ENCODE measurements at places on chromosomes 12 and 14.

- DNase-seq, result no peak
Observed at GRCh38 chr12:638953-639557, 24.2 kb downstream of the NINJ2 start.

- DNase-seq, result no peak
Observed at GRCh38 chr14:26286081-26286912, 311.5 kb downstream of the NOVA1 start.

DNA sequence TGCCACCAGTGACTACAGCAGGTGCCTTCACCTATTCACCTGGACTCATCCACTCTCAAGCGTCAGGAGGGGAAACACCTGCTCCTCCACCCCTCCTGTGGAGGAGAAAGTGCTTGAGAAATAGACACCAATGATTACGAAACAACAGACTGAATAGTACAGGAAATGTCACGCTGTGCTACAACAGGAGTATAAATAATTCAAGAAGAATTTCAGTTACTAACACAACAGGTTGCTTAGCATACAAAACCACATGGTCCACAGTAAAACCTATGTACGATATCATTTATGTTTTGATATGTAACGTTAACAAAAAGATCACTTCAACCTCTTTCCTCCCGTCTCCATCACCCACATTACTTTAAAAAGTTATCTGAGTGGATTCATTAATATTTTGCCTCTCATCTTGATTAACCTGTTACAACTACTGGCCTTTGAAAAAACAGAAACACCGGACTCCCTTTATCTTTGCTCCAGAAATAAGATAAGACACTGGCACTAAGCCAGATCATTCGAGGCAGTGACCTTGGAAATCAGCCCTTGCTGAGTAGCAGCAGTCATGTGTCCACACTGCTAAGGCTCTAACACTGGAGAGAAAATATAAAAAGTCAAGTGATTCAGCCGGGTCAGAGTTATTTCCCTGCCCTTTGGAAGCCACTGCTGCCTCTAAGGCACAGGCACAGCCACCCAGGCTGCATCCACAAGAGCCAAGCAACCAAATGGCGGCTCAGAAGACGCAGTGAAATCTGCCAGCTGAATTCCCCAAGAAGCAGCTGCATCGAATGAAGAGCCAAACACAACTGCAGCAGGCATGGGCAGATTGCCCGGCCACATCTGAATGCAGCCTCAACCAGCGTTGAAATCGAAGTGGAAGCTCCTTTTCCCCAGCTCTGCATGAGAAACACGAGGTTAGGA is 40.9 kb downstream of the NT5DC3 start:
- DNase-seq, result peak; percentile 43

DNA sequence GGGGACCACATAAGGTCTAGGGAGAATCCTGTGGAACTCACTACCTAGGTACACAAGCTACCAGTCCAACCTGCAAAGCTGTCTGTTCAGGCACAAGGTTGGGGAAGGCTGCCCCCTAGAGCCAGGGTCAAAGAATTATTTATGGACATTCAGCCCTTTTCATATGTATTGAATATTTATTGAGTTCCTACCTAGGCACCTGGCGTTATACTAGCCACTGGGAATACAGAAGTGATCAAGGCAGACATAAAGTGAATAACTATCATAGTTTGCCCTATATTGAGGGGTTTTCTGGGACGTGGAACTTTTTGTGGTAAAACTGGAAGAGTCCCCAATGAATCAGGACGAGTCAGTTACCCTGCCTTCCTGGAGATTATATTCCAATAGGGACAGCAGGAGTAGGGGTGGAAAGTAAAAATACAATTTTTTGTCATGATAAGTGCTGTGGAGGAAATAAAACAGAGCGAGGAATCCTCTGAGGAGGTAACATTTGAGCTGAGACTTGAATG is 5.8 kb upstream of the SLC48A1 start:
- no peak for DNase-seq

DNA sequence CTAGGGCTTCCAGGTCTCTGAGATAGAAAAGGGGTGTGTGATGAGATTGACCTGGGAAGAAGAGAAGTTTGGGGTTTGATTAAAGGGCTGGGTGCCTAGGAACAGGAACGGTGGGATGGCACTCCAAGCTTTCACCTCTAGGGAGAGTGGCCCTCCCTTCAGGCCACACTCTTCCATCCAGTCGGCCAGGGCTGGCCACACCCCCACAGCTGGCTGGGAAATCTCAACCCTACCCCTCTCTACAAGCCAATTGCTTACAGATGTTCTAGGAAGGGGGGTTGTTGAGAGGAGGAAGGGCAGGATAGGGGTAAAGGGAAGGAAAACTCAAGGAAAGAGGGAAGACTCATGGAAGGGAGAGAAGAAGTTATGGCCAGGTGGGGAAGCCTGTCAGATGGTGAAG is 6.6 kb upstream of the ITGA5 start:
- DNase-seq, result no peak

GRCh38 chr12:63220921-63221320 is 69.9 kb upstream of the AVPR1A start:
- DNase-seq, result no peak

DNA sequence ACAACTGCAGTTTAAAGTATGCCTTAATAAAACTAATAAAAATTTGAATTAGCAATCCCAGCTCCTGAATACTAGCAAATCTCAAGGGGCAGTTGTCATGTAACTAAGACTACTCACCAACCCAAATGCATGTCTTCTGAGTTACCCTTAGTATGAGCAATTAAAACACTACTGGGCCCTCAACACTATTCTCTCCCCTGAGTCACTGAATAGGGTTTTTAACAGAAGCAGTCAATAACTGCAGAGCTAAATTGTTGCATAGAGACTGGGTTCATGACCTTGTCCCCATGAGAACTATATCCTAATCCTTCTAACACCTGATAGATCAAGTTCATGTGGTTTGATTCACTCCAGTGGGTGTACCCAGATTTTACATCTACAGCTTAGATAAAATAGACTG is 38.8 kb downstream of the MDM1 start:
- DNase-seq, result no peak

DNA sequence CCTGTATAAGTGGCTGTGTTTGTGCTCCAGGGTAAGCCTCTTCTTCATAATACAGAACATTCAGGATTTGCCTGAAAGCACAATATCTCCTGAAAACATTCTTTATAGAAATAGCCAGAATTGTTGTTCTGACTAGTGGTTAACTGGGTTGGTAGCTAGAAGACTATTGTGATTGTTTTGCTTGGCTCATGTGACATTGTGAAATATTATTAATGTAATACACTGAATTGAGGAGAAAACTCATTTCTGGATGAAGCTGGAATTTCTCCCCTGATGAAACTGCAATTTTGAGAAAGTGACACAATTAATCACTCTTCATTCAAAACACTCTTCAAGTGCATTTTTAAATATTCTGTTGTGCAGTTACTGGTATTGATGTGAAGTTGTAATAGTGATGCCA is 172.3 kb upstream of the PTPRQ start:
- no peak for DNase-seq

GRCh38 chr14:61296719-61297502 is 15.8 kb upstream of the TMEM30B start:
- no peak for DNase-seq

DNA sequence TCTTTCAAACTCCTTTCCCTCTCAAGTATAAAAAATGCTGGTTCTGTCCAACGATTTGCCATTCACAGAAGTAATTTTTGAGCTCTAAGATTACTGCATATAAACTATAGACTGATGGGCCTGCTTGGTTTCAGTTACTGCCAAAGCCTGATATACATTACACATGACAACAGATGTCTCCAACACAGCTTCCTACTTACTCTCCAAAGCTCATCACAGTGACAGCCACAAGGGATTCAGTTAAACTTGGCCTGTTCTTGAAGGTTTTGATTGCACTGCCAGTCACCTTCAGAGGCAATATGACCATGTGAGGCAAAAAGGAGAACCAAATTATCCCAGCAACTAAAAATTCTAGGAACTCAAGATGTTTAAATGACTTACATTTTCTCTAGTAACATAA is 30.1 kb downstream of the STXBP6 start:
- no peak for DNase-seq

DNA sequence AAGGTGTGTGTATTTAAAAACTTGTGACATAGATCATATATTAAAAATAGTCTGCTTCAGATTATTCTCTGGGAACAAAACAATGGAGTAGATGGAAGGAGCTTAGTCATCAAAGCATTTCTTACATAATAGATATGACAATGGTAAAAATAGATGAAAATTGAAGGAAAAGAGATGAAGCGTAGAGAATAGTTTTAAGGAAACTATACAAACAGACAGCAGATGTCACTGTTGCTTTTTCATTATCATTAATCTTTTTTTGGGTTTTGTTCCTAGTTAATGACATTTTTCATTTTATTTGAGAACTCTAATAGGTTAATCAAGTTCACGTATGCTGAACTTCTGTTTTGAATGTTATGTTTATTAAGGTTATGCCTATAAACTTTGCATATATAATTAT is 149.2 kb upstream of the FBXO33 start:
- DNase-seq, result no peak

GRCh38 chr12:102973583-102973982 is 16.1 kb downstream of the ASCL1 start:
- no peak for DNase-seq

DNA sequence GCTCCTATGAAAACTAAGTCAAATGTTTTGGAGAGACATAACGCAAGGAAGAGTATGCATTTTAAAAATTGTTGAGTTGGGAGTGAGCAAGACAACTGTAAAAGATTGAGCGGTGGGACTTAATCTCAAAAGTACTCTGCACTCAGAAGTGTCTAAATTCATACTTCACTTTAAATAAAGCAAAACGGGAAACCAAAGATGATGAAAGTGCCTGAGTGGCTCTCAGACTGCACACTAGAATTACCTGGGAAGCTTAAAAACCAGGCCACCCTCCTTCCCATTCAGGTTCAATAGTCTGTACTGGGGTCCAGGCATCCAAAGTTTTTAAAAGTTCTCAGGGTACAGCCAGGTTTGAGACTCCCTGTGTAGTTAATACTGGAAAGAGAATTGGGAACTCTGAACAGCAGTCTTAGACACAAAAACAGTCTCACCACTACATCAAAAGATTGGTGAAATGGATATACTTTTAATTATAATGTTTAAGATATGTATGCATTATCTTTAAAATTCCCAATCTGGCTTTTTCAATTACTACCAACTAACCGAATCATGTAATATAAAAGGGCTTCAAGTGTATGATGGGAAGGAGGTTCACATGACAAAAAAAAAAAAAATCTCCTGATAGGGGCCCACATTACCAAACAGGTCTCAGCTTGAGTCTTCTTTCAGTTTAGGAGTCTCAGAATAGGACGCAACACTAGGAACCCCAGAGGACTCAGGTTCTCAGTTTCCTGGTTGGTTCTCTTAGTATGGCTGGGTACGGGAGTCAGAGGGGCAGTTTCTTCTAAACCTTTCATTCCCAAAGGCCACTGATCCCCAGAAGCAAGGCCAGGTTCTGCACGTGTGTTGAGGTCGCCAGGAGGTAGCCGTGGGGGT is 1.0 kb downstream of the HOMEZ start:
- no peak for DNase-seq

- no peak for DNase-seq
Observed at GRCh38 chr12:64671681-64672080, 61.4 kb downstream of the RASSF3 start.

DNA sequence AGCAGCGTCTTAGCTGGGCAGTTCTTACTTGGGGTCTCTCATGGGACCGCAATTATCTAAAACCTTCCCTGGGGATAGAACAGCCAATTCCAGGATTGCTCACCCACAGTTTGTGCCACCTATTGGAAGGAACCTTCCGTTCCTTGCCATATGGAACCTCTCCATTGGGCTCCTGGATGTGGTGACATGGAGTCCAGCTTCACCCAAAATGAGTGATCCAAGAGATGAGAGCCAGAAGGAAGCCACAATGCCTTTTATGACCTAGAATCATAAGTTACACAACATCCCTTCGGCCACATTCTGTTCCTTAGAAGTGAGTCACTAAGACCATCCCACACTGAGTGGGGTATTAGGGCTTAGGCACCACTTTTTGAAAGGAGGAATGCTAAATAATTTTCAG is 164.4 kb downstream of the FBXL14 start:
- no peak for DNase-seq

GRCh38 chr12:96814200-96814599 is 92.9 kb upstream of the NEDD1 start:
- DNase-seq, result no peak

- DNase-seq, result no peak
Observed at GRCh38 chr14:57254884-57255283, 13.8 kb downstream of the EXOC5 start.

All from occipital lobe (tissue), 3 donors.